Fibroblast of skin of right quadriceps (primary cell): ENCODE measurements at places on chromosomes 6 and 20.

DNA sequence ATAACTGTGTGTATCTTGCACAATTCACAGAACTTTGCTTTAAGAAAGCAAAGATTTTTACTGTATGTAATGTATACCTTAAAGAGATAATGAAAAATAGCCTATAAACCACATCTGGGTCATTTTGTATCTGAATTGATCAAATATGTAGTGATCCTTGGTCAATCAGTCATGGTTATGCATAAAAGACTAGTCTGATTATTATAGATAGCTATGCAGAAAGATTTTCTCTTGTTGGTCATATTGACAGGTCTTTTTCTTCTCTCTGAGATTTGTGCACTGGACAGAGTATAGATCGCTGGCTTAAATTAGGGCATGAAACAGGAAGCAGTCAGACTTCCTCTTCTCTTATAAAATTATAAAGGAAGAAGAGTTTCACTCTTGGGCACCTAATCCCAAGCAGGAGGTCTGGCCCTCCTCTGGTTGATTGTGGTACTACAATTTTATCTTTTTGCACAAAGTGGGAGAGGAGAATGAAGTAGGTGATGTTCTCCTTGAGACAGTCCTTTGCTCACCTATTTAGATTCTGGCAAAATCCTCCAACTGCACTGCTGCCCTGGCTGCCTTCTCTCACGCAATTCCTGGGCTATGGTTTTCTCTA lies 380.9 kb upstream of the RGS17 start:
- DNase-seq, result peak; percentile 29

DNA sequence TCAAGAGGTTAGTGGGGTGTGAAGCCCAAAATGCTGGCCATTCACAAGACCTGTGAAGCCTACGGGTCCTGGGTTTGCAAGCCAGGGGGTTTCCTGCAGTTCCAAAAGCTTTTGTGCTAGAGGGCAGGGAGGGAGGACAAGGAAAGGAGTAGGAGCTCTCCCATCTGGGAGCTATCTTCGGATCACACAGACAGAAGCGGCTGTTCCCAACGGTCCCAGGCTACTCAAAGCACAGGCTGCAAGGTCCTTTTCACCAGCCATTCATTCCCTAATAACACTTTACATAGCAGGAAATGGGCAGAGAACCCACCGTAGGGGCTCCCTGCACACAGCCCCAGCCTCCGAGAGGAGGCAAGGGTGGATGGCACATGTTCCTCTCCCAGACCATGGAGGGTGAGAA lies 296.9 kb downstream of the FOXC1 start:
- DNase-seq, result no peak

- DNase-seq, result no peak
Observed at GRCh38 chr6:15361197-15361596, 115.3 kb downstream of the JARID2 start.

GRCh38 chr6:167129159-167129558 lies 6.3 kb downstream of the CCR6 start:
- no peak for DNase-seq

GRCh38 chr6:135871878-135872277 lies 20.4 kb downstream of the PDE7B start:
- DNase-seq, result peak; percentile 80

DNA sequence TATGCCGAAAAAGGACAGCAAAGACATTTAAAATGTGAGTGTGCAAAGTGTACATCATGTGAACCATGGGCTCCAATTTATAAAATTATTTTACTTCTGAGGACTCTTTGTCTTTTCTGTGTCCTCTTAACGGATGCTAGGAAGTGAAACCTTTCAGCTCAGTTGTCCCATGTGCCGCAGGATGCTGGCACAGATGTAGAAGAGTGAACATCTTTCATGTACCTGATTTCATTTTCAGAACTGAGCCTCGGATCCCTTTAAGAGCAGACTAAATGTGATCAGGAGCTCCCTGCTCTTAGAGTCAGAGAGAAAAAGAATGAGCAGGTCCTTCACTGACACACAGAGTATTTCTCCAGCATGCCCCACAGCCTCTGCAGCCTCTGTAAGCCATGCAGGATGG lies 27.6 kb upstream of the FUCA2 start:
- no peak for DNase-seq

DNA sequence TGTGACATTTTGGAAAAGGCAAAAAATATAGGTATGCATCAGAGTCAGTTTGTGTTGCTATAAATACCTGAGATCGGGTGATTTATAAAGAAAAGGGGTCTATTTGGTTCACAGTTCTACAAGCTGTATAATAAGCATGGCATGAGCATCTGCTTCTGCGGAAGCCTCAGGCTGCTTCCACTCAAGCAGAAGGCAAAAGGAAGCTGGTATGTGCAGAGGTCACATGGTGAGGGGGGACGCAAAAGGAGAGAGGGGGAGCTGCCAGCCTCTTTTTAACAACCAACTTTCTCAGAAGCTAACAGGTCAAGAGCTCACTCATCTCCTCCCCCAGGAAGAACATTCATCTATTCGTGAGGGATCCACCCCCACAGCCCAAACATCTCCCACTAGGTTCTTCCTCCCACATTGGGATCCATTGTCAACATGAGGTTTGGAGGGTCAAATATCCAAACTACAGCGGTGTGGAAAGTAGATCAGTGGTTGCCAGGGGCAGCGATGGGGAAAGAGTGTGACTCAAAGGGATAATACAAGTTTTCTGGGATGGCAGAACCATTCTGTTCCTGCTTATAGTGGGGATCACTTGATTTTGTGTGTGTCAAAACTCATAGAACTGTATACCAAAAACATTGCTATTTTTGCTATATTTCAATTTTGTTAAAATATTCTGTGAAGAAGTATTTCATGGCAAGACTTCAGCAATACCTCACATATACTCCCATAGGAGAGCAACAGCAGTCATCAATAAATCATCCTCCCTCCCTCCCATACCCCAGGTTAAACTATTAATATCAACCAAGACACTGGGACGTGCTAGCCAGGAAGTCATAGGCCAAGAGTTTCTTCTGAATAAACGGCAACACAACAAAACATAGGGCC lies 9.9 kb upstream of the FAM50B start:
- DNase-seq, result no peak

- peak; percentile 92 for DNase-seq
Observed at GRCh38 chr6:14354919-14355572, 237.5 kb downstream of the CD83 start.
